ENCODE measurements at places on chromosomes 2 and 18. TPM values are rescaled to one million over a fixed set of nuclear protein-coding genes. Genes with fewer than 3 reads are reported as not detected.

- no peak for DNase-seq
Measured at GRCh38 chr2:222430071-222430470, 5.7 kb downstream of the SGPP2 start.

DNA sequence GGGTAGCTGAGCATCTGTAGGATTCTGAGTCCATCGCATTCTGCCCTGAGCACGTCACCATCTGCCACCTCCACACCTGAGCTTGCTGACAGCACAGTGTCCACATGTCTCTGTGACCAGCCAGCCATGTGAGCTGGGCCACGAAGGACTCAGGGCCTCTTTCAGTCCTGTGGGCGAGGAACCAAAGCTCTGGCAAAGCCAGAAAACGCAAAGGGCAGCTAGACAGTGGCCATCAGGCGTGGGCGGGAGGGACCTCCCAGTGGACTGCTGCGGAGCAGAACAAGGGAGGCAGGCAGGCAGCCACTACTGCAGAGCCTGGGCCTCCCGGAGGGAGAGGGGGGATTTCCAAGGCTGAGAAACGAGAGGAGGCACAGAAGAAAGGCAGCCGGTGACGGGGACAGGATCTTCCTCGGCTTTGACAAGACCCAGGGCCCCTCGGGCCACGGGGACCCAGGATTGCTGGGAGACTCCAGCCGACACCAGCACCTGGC is 274.6 kb upstream of the SALL3 start:
- DNase-seq: no peak

The KIAA2012 gene
- total RNA-seq: not detected

GRCh38 chr2:169673921-169674320 is 20.3 kb downstream of the CFAP210 start:
- DNase-seq: no peak

- no peak for DNase-seq
Measured at GRCh38 chr2:96400049-96401000, 64.8 kb downstream of the NCAPH start.

- no peak for DNase-seq
Measured at GRCh38 chr2:11031876-11032275, 120.1 kb downstream of the KCNF1 start.

The TMEM17 gene
- 5.8 TPM for total RNA-seq

GRCh38 chr2:213205944-213206343 is 54.5 kb upstream of the IKZF2 start:
- DNase-seq: no peak

DNA sequence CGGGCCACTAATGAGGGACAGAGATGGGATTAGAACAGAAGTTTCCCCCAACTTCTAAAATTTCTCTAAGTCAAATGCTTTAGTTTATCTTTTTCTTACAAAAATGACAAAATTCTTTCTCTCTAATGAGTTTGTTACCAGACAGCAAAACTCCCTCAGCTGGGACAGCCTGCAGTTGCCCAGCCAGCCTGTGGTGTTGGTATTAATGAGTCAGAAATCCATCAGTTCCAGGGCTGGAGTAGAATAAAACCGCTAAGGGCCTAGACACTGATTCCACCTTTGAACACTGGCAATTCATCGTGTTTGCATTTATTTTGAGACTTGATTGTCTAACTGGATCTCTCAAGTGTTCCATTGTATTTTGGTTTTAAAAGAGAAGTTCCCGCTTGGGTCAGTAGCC is 38.3 kb upstream of the SMAD2 start:
- peak; percentile 21 for DNase-seq

The ITGB6 gene
- 17.4 TPM for total RNA-seq

The SERPINB10 gene
- not detected for total RNA-seq

DNA sequence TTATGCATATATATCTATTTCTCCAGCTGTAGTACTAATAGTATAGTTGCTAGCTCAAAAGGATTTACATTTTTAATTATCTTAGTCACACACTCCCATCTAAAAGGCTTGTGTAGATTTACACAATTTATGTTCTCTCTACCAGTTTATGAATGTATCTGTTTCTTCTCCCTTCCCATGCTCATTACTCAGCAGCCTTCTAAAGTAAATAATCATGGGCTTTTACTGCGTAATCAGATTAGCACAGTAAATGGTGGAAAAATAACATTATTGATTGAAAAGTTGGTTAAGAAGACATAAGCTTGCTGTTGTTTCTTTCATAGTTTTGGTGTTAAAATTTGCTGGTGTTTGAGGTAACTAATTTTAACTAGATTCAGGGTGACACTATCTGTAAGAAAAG is 81.8 kb downstream of the PTPN4 start:
- DNase-seq: no peak

The CUL3 gene
- 63.0 TPM for total RNA-seq

- DNase-seq: no peak
Measured at GRCh38 chr2:210540900-210541289, 15.5 kb upstream of the CPS1 start.

DNA sequence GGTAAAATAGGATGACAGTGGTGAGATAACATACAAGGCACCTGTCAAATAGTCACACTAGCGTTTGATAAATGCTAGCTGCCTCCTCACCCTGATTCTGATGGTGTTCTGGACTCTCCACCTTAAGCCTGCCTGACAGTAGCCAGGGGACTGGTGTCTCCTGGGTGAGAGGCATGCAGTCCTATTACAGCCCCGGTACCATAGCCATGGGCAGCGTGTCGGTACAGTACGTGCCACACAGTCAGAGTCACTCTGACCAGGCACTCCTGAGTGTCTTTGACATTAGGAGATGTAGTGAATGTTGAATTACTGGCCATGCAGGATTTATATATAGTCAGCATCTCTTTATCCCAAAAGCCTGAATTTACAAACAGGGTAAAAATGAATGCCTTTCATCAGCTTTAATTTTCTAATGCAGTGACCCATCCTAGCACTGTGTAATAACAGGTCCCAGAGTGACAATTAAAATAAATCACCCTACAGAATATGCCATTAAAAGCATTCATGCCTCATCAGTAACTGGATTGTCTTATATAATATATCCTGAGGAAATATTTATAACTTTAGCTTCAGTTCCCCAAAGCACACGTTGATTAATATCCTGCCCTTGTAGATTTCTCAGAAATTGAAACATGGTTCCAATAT is 760.3 kb upstream of the SOX11 start:
- DNase-seq: no peak

- DNase-seq: no peak
Measured at GRCh38 chr2:121545257-121545656, 14.6 kb downstream of the RNU4ATAC start.

DNA sequence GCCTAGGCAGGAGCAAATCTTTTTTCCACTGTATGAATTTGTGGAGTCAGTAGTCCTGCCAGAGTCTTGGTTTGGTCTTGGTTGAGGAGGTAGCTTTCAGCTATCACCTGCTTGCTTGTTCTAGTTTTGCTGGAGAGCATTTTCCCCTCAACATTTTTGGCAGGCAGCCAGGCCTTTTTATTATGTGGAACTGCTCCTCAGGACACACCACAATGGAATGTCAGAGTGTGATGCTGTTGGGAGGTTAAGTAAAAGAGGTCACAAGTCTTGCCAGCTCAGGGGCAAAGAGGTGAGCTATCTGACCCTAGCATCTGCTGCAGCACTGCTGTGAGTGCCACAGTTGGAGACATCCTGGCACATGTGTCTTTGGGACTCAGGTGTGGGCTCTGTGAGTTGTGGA is 258.0 kb downstream of the CNTNAP5 start:
- DNase-seq: peak; percentile 18

GRCh38 chr2:85954590-85955458 is 66.0 kb upstream of the ST3GAL5 start:
- DNase-seq: no peak

The TEX44 gene
- total RNA-seq: not detected

The NT5DC4 gene
- total RNA-seq: not detected

The LINC00305 gene
- not detected for total RNA-seq

DNA sequence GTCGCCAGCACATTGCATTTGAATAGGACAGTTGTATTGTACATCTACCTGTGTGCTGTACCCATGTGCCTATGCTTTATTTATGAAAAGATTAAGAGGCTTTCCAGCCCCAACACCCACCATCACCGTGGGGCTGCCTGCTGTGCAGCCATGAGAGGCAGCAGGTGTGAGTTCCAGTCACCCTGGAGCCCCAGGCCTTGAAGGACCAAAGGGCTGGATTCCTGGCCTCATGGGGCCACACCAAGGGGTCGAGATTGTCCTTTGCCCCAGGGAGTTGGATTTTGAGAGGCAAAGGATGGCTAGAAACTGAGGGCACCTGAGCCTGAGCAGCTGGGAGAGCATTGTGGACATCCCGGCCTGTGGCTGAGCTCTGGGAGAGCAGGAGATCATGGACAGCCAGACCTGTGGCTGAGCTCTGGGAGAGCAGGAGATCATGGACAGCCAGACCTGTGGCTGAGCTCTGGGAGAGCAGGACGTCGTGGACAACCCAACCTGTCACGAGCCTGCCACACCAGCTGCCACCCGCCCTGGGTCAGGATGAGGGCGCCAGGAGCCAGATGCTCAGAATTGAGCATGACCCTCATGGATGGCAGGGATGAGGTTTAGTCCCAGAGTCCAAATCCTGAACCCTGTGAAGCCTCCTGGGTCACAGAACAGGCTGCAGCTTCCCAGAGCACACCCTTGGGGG is 182.5 kb upstream of the RAB6C start:
- no peak for DNase-seq

GRCh38 chr2:100321179-100321865 is 979 bp downstream of the LONRF2 start:
- DNase-seq: peak; percentile 80

Measured in Caki2 (cell line).